T-helper 2 cell (primary cell): ENCODE measurements at places on chromosomes 13 and 19.

DNA sequence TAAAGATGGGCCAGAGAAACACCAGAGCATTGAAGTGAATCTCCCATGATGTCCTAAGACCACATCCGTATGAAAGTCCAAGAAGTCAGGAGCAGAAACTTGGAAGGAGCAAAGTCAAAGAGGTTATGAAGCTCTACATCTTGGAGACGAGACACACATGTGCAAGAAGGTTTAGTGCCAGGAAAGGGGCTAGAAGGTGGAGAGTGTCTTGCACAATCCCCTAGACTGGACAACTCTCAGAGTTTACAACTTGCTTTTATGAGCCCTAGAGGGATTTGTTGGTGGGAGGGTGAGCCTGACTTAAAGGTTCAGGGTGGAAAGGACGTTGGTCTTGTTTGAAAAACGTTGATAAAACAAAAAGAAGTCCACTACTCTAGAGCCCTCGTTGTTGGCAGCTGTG is 150.6 kb downstream of the GPC6 start:
- DNase-seq, result no peak

DNA sequence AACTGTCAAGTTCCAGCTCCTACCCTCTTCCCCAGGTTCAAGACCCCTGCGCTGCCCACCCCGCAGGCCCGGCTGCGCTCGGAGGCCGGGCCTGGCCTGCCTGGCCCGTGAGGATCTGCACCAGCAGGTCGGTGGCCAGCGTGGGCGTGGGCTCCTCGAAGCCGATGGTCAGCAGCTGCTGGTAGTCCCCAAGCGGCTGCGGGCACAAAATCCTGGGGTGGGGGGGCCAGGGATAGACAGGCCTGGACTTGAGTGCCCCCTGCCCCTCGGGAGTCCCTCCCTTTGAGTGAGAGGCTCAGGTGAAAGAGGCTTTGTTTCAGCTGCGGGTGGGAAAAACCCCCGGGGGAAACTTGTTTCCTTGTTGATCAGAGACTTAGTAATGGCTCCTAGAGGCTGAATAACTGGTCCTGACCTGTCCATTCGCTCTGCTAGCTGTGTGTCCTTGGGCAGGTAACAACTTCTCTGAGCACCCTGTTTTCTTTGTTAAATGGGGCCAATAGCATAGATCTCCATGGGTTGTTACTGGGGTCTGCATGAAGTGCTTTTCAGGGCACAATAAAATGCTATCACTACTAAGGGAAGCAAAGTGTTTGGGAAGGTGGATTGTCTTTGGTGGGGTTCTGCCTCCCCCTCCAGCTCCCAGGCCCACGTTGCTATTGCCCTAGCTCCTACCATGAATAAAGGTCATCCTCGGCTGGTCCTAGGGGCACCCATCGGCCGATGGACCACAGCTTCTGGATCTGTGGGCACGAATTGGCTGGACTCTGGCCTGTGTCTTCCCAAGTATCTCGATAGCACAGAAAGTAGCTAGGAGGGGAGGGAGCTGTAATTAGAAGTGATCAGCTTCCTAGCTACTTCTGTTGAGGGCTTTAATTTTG is 3.5 kb downstream of the C19orf67 start:
- DNase-seq, result no peak

- no peak for DNase-seq
These were observed 34.4 kb upstream of the FXYD3 start for GRCh38 chr19:35081201-35081600.

DNA sequence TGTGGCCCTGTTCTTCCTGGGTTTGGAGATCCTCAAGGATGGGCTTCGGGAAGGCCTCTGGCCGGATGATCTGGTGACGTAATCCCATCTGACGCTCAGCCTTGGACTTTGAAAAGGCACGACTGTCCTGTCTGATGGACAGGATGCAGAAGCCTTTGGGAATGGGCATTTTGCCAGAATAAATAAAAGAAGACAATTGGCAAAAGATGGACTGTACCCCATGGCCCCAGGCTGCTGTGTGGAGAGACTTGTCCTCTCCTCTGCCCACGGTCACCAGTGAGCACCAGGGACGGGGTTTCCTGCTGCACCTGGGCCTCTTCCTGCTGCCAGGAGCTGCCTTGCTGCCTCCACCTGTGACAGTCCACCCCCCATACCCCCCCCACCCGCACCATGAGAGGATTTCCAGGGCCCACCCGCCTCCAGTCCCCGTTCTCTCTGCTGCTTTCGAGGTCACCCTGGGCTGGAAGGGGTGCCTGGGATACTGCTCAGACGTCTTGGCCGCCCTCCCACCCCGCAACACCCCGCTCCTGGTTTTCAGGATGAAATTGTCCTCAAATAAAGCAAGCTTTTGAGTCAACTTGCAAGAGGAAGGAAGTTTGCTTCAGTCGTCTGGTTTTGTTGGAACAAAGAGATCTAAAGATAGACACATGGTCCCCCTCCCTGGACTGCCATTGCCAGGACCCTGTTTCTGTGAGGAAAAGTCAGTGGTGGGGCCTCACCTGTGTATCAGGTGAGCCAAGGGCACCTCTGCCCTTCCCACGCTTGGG is 40.9 kb downstream of the MCF2L start:
- DNase-seq, result no peak

GRCh38 chr19:1274081-1274851 is 1.1 kb upstream of the FAM174C start:
- DNase-seq, result no peak

- peak; percentile 100 for DNase-seq
These were observed 720 bp upstream of the HNRNPL start for GRCh38 chr19:38850436-38850975.

- no peak for DNase-seq
These were observed 119.5 kb downstream of the EFNB2 start for GRCh38 chr13:106415971-106416370.
